ENCODE measurements at places on chromosomes 1 and 21.

- DNase-seq = peak; percentile 9
These were observed 2.7 kb downstream of the SH2D2A start for GRCh38 chr1:156813750-156814570.

- DNase-seq = no peak
These were observed 50.1 kb downstream of the BCL9 start for GRCh38 chr1:147591261-147591891.

GRCh38 chr1:116020668-116021272 lies 44.5 kb downstream of the SLC22A15 start:
- DNase-seq = peak; percentile 70

DNA sequence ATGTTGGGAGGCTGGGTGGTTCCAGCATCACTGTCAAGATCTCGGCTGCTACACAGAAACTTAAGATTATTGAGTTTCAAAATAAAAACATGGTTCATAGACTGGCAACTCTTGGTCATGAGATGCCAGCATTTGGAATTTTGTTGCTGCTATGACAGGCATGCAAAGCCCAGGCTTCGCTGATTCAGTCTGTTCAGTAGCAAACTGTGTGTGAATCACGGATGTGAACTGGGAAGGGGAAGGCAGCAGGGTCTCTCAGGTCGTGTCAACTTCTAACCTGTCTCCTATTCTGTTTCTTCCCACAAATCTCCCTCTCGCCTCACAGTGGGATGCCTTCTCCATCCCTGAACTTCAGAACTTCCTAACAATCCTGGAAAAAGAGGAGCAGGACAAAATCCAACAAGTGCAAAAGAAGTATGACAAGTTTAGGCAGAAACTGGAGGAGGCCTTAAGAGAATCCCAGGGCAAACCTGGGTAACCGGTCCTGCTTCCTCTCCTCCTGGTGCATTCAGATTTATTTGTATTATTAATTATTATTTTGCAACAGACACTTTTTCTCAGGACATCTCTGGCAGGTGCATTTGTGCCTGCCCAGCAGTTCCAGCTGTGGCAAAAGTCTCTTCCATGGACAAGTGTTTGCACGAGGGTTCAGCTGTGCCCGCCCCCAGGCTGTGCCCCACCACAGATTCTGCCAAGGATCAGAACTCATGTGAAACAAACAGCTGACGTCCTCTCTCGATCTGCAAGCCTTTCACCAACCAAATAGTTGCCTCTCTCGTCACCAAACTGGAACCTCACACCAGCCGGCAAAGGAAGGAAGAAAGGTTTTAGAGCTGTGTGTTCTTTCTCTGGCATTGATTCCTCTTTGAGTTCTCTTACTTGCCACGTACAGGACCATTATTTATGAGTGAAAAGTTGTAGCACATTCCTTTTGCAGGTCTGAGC lies 25.5 kb downstream of the EIF2D start:
- no peak for DNase-seq

DNA sequence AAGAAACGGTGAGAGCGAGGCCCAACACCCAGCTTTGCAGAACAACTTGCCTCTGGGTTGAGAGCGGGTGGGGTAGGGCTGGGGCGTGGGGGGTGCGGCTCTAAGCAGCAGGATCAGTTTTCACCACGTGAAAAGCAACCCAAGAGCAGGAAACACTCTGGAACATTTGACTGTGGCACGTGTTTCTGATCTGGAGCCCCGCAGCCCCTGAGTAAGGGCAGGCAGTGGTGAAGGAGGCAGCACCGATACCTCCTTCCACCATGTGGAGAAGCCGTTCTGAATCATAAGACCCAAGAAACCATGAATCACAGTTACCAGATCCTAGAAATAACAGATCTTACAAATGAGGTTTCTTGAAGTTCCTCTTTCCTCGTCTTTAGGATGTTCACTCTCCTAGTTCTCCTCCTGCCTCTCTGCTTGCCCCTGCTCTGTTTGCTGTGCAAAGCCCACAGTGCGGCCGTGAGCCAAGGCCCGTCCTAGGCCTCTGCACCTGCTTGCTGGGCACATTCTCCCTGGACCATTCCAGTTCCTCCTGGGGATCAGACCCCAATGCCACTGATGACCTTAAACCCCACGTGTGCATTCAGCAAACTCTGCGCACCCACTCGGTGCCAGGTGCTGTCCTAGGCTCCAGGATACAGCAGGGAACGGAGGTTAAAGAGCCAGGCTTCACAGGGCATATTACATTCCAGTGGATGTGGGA lies 31.9 kb downstream of the SLC1A7 start:
- DNase-seq = no peak

- DNase-seq = peak; percentile 29
These were observed 14.8 kb upstream of the METTL18 start for GRCh38 chr1:169809370-169810095.

DNA sequence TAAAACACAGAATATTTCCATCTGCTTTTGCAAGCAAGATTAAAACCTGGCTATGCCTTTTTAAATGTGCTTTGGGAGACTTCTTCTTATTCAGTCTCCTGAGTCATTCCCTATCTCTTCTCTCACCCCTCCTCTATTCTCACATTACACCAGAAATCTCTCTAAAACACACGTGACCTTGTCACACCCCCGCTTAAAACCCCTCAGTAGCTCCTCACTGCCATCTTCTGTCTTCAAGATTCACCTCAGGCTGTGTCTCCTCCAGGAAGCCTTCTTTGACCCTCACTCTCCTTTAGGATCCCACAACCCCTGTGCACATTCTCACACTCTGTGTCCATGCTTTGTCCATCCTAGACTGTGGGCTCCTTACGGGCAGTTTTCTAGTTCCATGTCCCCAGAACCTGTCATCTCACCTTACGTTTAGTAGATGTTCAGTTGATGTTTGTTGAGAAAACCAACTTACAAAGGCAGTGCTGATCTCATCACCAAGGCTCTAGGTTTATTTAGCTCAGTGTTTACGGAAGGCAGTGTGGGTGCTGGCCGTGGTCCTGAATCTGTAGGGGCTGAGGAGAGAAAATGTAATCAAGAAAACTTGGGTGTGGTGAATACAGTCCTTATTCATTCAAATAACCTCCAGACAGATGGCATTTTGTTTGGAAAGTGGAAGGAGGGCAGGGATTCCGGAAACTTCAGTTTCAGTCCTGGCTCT lies 143.5 kb downstream of the DMRTA2 start:
- peak; percentile 57 for DNase-seq

DNA sequence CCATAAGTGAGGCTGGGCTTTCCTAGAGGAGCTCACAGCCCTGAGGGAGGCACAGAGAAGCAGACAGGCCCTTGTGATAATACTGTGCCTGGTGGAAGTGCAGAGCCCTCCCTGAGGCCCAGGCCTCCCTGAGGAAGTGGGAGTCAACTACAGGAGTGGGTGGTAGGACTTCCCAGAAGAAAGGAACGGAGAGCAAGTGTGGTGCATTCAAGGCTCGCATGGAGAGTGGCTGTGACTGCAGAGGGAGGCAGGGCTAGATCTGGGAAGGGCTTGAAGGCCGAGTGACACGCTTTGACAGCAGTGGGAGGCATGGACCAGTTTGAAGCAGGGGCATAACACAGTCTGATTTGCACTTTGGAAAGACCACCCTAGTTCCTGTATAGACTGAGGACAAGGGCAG lies 37.3 kb downstream of the AZIN2 start:
- DNase-seq = no peak

DNA sequence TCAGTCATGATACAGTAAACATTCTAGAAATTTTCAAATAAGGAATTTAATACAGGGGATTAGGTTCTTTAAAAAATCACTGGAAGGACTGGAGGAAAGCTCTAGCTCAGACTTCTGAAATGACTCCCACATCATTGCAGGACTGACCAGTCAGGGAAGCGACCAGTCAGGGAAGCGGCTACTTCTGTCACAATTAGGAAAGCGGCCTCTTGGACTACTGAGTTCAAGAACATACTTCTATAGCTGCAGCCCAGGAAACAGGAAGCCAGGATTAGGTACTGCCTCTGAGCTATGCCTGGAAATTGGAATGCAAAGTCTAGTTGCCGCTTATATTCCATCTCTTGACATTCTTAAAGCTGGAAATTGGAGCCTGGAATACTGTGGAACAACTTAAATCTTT lies 45.5 kb downstream of the USP25 start:
- DNase-seq = no peak

DNA sequence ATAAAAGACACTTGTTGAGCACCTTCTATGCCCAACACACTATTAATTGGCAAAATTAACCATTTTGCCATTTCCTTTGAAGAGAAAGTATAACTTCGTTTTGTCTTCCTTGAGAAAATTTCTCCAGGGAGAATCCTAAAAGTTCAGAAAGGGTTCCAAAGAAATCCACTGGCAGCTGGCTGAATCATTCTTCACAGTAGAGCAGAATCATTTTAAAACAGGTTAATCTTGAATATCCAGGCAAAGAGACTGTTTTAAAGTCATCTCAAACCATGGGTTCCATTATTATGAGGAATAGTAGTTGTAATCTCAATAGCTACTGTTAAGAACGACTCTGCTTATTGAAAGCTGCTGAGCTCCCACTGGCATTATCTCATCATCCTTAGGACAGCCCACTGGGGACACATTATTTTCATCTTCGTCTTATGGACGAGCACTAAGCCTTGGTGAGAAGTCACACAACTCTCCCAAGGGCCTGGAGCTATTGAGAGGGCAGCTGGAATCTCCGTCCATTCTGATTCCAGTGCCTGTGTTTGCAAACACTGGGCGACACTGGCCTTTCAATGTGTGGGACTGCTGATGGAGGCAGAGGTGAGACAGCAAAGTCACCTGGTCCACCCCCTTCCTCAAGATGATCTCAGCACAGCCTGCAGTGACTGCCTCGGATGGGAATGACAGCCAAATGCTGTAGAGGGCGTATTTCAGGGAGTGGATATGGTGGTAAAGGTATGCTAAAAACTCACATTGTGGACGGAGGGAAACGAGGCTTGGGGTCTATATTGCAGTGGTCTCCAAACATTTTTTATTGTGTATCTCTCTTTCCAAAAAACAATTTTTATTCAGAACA lies 15.3 kb upstream of the PGBD5 start:
- DNase-seq = no peak

- no peak for DNase-seq
These were observed 41.0 kb downstream of the ZFYVE9 start for GRCh38 chr1:52182874-52183400.

- DNase-seq = no peak
These were observed 5.9 kb downstream of the RUSC1 start for GRCh38 chr1:155326631-155327037.

DNA sequence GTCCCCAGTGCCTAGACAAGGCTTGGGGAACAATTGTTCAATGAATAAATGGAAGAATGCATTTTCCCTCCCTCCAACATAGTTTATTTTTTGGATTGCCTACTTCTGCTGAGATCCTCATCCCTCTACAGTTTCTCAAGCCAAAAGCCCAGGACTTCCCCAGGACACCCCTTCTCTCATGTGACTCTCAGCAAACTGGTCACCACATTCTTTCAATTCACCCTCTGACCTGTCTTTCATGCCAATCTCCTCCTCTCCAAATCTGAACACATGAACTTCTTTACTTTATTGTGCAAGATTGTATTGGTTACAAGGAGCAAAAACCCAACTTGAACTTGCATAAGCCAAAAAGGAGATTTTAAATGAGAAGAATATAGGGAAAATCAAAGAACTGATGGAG lies 103.2 kb upstream of the JUN start:
- DNase-seq = no peak

GRCh38 chr21:9758888-9759287 lies 762.5 kb upstream of the TPTE start:
- DNase-seq = no peak

- DNase-seq = no peak
These were observed 411.2 kb upstream of the CAMK1G start for GRCh38 chr1:209172286-209172685.

GRCh38 chr1:58572690-58573089 lies 4.4 kb downstream of the TACSTD2 start:
- no peak for DNase-seq

DNA sequence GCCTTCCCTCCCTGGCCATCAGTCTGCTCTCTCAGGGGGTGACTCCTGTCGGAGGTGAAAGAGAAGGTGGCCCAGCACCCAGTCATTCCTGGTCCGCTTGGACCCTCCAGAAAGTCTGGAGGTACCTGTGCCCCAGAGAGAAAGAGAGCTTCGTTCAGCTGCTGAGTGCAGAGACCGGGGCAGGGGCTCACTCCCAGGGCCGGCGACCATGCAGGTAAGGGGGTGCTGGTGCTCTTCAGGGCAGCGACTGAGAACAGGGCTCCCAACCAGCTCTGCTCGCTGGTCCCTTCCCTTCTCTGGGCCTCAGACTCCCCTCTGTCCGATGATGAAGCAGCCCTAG lies 30.1 kb downstream of the HSPG2 start:
- no peak for DNase-seq

DNA sequence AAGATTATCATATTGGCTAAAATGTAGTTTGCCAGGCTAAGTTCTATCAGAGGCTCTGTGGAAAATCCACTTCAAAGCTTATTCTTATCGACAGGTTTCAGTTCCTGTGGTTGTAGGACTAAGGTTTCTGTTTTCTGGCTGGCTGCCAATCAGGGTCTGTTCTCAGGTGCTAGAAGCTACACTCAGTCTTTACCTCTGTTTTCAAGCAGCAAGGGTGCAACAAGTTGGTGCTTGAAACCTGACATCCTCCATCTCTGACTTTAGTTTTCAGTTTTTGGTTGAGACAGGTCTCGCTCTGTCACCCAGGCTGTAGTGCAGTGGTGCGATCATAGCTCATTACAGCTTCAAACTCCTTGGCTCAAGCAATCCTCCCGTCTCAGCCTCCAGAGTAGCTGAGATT lies 15.3 kb upstream of the TMCO2 start:
- DNase-seq = no peak

GRCh38 chr1:99640672-99641071 lies 5.2 kb upstream of the PALMD start:
- DNase-seq = no peak

GRCh38 chr1:46575300-46575699 lies 23.9 kb upstream of the KNCN start:
- no peak for DNase-seq

DNA sequence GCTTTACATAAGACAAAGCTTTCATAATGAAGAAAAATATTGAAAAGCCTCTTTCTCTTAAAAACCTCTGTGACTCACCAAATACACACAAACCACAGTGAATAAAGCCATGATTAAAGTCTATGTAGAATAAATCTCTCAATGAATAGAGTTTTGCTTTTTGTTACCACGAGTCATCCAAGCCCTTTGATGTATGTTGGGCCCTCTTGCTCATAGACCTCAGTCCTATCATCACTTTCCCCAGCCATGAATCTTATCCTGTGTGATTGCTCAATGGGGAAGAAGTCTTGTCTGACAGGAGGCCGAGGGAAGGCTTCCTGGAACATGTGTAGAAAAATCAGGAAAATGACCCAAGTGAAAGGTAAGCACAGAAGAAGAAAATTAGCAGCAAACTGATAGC lies 60.8 kb downstream of the NGF start:
- DNase-seq = no peak

Data from HAP-1 (cell line).